Iris pigment epithelial cell (primary cell): ENCODE measurements at places on chromosomes 6 and 20.
A peak's percentile ranks its signal among the peaks of the same experiment; 100 is the strongest.

GRCh38 chr20:1871807-1872458, 23.3 kb upstream of the SIRPA start:
- no peak for DNase-seq

GRCh38 chr6:128029826-128030225, 129.0 kb upstream of the THEMIS start:
- no peak for DNase-seq

GRCh38 chr6:69901361-69901760, 35.0 kb downstream of the COL19A1 start:
- DNase-seq = no peak

- DNase-seq = peak; percentile 90
These were observed 9.6 kb upstream of the PKIG start for GRCh38 chr20:44572551-44573500.

DNA sequence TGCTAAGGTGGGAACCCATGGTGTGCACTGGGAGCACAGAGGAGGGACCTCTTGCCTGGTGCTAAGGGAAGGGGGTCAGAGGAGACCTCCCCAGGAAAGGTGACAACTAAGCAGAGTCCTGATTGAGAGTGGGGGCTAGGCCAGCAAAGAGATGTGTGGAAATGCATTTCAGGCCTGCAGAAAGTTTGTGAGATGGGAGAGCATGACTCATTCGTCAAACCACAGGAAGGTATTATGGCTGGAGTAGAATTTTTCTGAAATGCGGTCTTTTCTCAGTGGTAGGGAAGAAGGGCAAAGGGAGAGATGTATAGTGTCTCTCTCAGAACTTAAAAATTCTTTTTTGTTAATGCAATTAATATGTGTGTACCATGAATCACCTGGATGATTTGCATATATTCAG, 23.6 kb upstream of the EDN1 start:
- peak; percentile 76 for DNase-seq

DNA sequence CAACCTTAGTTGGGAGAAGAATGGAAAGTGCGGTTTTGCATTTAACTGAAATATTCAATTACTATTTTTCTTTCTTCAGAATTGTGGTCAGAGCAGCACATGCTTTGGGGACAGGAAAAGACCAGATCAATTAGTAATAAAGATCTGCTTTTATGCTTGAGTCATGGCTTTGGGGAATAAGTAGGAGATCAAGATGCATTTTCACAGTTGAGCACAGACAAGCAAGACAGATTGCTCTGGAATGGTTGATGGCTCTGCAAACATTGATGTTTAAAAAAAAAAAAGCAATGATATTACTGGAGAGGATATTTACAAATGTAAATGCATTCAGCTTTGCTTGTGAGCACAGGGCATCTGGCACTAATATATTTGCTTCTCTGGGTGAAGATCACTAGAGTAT, 224.4 kb upstream of the SASH1 start:
- DNase-seq = no peak

- DNase-seq = no peak
These were observed 652.2 kb downstream of the QKI start for GRCh38 chr6:164066766-164067165.

DNA sequence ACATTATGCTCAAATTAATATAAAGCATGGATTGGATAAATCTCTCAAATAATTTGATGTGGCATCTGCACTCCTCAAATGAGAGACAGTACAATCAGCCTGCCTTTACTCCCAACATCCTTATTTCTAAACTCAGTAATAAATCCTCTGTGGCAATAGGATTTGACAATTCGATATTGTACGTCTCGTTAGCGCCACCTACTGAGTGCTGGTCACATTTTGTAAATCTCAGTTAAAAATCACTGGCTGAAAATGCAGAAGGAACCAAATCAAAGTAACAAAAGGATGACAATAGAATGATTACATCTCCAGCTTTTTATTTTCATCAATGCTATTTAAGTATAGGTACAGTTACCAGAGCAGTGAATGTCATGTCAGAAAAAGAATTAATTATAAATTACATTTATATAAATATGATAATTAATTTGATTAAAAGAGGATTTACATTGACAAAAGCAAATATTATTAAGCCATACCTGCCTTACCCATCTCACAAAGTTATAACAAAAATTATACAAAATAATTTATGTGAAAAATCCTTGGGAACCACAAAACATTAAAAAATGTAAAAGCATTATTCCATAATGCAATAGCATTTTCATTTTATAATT, 20.2 kb upstream of the GJE1 start:
- peak; percentile 70 for DNase-seq
